Activated CD4-positive, CD25-positive, alpha-beta regulatory T cell (primary cell): ENCODE measurements at places on chromosomes 13 and 19.

- DNase-seq, result no peak
These were observed 116.4 kb downstream of the TM9SF2 start for GRCh38 chr13:99617474-99618255.

- no peak for DNase-seq
These were observed 397.1 kb downstream of the SLITRK5 start for GRCh38 chr13:88068316-88068715.

DNA sequence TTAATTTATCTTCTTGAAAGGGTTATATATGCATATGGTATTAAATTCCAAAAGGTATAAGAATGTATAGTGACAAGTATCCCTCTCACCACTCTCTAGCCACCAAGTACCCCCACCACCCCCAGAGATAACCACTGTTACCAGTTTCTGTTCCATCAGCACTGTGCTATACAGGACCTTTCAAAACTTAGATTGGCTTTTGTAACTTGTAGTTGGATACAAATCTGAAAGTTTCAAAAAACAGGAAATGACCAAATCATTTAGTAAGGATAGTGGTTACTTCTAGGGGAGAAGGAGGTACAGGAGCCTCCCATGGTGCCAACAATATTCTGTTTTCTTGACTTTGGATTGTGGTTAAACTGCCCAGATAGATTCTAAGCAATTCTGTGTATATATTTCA, 56.7 kb downstream of the AKAP11 start:
- DNase-seq, result no peak

DNA sequence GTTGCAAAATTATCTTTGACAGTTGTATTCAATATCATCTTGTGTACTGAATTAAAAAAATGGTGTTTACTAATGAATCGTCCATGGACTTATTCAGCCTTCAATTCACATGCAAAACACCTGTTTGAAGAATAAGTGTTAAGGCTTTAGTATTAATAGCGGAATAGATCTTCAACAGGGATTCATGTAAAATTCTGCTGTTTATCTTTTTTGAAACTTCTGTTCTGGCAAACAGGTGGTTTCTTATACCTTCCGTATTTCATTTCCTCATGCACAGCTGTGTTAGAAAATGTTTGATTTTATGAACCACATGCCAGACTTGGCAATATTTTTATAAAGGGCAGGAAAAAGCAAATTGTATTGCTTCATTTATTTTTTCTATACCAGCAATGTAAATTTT, 255.7 kb downstream of the DACH1 start:
- no peak for DNase-seq

DNA sequence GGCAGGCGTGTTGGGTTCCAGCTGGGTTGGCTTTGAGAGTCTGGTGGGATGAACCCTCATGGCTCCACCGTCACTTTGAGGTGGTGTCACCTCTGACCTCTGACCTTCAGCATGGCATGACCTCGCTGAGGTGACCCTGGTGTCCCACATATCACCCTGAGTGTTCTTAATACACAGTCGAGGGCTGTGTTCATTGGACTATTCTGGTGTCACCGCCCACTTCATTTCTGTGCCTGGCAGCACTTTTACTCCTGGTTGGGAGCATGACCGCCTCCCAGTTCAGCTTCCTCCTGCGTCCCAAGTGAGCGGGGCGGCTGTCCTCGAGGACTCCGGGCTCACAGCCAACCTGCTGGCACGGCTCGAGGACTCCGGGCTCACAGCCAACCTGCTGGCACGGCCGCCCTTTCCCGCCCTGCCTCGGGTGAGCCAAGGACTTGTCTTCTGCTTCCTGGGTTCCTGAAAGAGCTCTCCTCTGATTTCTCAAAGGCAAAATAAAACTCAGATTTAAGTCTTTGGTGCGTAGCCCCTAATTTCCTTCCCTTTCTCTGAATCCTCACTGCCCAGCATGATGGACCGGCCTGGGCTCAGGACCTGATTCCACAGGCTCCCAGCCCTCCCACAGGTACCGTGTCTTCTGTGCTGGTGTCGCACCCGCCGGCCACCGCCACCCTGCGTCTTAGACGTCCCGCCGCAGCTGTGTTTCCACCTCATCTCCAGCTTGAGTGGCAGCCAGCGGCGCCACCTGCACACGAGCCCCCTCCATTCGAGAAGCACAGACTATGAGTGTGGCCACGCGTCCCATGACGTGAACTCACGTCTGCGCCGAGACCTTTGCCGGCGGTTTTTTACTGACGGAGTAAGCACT, 10.4 kb downstream of the ATP4B start:
- no peak for DNase-seq

DNA sequence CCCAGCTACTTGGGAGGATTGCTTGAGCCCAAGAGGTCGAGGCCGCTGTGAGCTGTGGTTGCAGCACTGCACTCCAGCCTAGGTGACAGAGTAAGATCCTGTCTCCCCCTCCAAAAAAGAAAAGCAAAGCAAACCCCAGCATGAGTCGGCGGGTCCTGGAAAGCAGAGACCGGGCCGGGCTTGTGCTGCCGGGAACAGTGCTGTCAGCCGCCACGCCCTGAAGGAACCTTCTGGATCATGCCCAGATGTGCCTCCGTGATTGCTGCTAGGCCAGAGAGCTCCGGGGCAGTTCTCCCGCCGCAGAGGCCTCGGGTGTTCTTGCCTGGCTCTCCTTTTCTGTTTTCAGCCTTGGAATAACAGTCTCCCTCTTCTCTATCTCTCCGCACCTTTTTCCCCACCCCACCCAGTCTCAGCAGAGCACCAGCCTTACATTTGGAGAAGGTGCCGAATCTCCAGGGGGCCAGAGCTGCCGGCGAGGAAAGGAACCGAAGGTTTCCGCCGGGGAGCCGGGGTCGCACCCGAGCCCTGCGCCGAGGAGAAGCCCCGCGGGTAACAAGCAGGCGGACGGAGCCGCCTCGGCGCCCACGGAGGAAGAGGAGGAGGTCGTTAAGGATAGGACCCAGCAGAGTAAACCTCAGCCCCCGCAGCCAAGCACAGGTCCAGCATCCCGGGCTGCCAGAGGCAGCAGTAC, 181.9 kb downstream of the STK24 start:
- no peak for DNase-seq

DNA sequence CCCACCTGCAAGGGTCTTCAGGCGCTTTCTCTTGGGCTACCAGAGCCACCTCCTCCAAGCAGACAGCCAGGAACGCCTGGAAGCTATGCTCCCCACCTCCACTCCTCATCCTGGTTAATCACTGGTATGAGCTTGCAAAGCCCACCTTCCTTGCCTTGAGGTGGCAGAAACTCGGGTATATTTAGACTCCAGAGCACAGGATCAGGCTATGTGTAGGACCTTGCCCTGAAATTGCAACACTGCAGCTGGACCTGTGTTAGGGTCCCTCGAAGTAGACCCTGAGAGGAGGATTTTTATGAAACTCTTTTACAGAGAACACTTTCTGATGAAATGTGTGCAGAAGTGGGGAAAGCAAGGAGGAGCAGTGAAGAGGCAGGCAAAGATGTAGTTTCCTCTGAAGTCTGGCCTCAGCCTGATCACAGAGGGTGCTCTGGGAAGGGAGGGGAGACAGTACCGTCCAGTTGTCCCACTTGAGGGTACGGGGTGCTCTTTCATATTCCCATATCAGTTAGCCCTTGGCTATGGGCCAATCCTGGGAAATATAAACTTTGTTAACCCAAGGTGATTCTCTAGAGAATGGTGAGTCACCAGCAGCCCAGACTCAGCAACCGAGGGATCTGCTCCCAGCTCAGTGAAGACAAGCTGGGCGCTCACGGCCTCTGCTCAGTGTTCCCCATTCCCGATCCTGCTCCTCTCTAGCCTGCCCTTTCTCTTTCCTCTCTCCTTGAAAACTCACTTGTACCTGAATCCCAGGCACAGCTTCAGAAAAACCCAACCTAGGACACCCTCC, 157.9 kb downstream of the UQCRFS1 start:
- no peak for DNase-seq

GRCh38 chr19:30593356-30593755, 221.2 kb downstream of the ZNF536 start:
- no peak for DNase-seq

- no peak for DNase-seq
These were observed 114.2 kb downstream of the TEX29 start for GRCh38 chr13:111434578-111435159.

DNA sequence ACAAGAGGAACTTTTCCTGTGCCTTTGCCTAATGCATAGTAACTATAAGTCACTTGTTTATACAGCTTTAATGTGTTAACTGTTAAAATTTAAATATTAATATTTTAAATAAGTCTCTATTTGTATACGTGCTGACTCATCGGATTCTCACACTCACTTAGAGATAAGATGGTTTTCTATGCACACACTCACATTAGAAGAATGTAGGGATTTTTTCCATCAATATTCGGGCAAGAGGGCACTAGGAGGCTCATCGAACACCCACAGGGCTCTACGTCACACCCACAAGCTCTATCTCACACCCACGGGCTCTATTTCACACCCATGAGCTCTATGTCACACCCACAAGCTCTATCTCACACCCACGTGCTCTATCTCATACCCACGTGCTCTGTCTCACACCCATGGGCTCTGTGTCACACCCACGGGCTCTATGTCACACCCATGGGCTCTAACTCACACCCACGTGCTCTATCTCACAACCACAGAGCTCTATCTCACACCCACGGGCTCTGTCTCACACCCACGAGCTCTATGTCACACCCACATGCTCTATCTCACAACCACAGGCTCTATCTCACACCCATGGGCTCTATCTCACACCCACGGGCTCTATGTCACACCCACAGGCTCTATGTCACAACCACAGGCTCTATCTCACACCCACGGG, 73.4 kb downstream of the COL4A2 start:
- DNase-seq, result no peak

DNA sequence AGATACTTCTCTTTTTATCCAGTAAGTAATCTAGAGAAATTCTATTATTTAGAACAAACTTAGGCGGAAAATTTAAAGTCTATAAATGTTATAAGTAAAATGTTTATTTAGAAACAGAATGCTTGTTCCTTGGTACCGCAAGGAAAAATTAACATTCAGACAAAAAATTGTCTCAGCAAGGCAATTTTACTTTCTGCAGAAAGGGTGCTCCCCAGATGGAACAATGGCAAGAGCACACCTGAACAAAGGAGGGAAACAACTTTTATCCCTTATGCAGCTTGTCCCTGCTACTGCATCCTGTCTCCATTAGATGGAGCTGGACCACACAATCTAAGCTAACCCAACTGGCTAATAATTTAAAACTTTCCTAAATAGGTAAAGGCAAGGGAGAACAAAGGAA, 6.5 kb upstream of the ZNF708 start:
- DNase-seq, result no peak

DNA sequence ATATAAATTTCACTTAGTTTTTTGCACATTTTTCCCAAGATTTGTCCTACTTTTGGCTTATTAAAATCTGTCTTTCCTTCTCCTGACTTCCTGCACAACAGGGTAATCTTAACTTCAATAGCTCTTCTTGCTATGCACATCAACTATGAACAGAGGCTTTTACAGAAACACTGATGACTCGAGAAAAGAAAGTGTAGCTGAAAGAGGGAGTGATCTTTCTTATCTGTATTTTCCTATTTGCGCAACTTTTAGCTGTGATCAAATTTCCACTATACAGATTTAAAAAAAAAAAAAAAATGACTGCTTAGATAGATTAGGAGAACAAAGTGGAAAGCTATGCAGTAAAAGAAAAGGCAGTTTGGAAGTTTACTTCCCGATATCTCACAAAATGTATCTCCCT, 406.9 kb downstream of the LIG4 start:
- no peak for DNase-seq

- DNase-seq, result no peak
These were observed 19.3 kb downstream of the ZNF574 start for GRCh38 chr19:42095142-42095813.

GRCh38 chr19:34393629-34394028, 10.6 kb upstream of the PDCD2L start:
- DNase-seq, result no peak

GRCh38 chr19:3042621-3043267, 13.7 kb upstream of the TLE2 start:
- DNase-seq, result no peak

- no peak for DNase-seq
These were observed 66.1 kb upstream of the FRY start for GRCh38 chr13:31965361-31966066.

- no peak for DNase-seq
These were observed 14.2 kb downstream of the ZNF473 start for GRCh38 chr19:50039968-50040367.

- no peak for DNase-seq
These were observed 27.6 kb upstream of the SLC35E1 start for GRCh38 chr19:16599655-16600346.

DNA sequence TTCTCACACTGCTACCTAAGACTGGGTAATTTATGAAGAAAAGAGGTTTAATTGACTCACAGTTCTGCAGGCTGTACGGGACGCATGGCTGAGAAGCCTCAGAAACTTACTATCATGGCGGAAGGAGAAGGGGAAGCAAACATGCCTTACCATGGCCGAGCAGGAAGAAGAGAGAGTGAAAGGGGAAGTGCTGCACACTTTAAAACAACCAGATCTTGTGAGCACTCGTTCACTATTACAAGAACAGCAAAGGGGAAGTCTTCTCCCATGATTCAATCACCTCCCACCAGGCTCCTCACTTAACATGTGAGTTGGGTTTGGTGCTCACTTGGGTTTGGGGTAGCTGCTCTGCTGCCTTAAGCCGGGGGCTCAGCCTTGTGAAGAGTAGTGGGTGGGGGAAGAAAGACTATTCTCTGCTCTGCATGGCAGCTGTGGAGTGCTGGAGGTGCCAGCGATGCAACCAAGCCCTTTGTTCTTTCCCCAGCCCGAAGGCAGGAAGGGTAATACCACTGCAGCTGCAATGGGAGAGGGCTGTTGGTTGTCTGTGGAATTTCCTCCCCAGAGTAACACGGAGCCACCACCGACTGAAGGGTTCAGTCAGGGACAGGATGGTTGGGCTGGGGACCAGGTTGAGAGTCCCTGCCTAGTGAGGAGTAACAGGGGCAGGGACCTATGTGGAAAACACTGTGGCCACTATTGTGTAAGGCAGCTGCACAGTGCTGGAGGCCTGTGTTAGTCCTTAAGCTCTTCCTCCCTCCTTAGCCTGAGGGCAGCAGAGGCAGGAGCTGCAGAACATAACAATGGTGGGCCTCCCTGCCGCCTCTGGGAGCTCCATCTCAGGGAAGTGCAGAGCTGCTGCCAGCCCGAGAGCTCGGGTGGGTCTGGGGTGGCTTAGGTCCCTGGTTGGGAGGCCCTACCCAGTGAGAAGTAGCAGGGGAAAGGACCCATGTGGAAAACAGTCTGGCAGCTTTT, 1262.5 kb downstream of the EFNB2 start:
- DNase-seq, result no peak

GRCh38 chr13:102236830-102237229, 165.0 kb downstream of the FGF14 start:
- DNase-seq, result no peak

- no peak for DNase-seq
These were observed 40.8 kb upstream of the RFXAP start for GRCh38 chr13:36778083-36778671.

GRCh38 chr19:3873151-3873550, 4.3 kb upstream of the ZFR2 start:
- DNase-seq, result no peak

GRCh38 chr19:47618771-47619170, 9.8 kb downstream of the BICRA start:
- DNase-seq, result no peak

- DNase-seq, result no peak
These were observed 31.0 kb upstream of the MIER2 start for GRCh38 chr19:375395-376110.
